Cardiac septum (tissue), 1 donor: ENCODE measurements at places on chromosomes 16 and 17. TPM values are rescaled to one million over a fixed set of nuclear protein-coding genes. Genes with fewer than 3 reads are reported as not detected.

DNA sequence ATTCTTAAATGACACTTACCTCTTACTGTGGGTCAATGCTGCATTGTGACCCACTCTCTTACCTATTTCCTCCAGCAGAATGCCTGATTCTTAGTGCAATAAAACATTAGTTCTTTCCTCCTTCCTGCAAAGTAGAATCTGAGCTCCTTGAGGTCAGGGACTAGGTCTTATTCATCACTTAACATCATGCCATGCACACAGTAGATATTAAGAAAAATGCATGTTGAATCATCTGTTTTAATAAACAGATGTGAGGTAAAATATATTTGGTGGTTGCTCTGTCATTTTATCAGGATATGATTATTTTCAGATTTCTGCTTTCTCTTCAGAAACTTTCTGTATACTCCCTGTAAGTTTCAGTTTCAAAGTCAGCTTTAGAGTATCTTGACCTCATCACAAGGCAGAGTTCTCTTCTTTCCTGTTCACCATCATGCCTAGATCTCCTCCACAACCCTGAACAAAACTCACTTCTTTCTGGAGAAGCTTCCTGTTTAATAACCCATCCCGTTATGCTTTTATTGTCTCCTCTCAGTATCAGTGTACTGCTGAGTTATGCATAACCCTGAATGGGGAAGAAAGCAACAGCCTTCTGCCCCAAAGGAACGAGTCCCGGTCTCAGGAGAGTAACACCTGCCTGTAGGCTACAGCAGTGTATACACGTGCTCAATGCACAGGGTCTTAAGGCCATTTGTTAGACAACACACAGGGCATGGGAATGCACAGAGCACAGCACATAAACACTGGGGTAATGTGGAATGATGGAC is 30.3 kb upstream of the SUPT4H1 start:
- no peak for DNase-seq

CDH16 gene
- total RNA-seq: 0.35 TPM

DNAH2 gene
- 0.16 TPM for total RNA-seq

SSTR5 gene
- 0.57 TPM for total RNA-seq
